Right lung (tissue), 10 donors: ENCODE measurements at places on chromosomes 11 and 22. TPM values are rescaled to one million over a fixed set of nuclear protein-coding genes. Genes with fewer than 3 reads are reported as not detected.

- DNase-seq = no peak
These were observed 28.4 kb upstream of the FADD start for GRCh38 chr11:70174547-70175235.

GRCh38 chr11:111528557-111528956 is 12.0 kb upstream of the LAYN start:
- DNase-seq = no peak

GRCh38 chr22:21791635-21792625 is 56.3 kb upstream of the YPEL1 start:
- no peak for DNase-seq

GRCh38 chr11:76208438-76209374 is 2.4 kb upstream of the WNT11 start:
- peak; percentile 74 for DNase-seq

The VSIG10L2 gene
- not detected for polyA plus RNA-seq

- DNase-seq = no peak
These were observed 5.4 kb downstream of the MYBPC3 start for GRCh38 chr11:47347137-47347536.

The FXYD6 gene
- 176 TPM for polyA plus RNA-seq

- peak; percentile 89 for DNase-seq
These were observed 572 bp upstream of the APLP2 start for GRCh38 chr11:130068986-130069658.

The OR51B4 gene
- 0.38 TPM for polyA plus RNA-seq

The ELFN2 gene
- 0.67 TPM for polyA plus RNA-seq

- DNase-seq = no peak
These were observed 30.8 kb downstream of the MARK2 start for GRCh38 chr11:63869683-63870082.

The MYO7A gene
- 5.8 TPM for polyA plus RNA-seq

GRCh38 chr11:36233204-36233603 is 56.0 kb downstream of the COMMD9 start:
- DNase-seq = peak; percentile 41

DNA sequence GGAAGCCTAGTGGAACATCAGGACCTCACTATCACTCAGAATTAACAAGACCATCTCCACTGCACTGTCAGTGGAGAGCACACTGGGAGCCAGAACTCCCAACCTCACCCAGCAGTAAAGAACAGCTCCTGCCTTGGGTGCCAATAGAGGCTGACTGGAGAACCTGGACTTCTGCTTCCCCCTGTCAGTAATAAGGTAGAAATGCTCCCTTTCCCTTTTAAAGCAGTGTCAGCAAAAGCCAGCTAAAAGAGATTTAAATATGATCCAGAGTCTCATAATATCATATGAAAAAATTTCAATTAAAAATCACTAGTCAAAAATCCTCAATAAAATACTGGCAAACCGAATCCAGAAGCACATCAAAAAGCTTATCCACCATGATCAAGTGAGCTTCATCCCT is 82.8 kb downstream of the SPATA19 start:
- no peak for DNase-seq

The CCDC87 gene
- 0.18 TPM for polyA plus RNA-seq

The DERL3 gene
- 3.6 TPM for polyA plus RNA-seq

DNA sequence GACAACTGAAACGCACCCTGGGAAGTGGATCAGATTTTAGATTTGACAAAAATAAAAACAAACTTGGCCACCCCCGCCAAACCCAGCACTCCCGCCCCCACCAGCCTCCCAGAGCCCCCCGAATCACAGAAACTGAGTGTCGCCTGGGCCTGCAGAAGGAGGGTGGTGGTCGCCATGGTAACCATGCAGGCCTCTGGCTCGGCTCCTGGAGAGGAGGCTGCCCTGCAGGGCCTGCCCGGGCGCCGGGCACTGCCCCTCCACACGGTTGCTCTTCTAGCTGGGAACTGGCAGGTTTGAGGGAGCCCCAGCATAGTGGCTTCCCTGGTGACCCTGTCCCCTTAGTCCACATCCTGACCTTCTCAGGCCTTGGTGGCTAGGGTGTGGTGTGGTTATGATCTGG is 19.3 kb downstream of the CACNA1I start:
- no peak for DNase-seq
